Activated CD4-positive, alpha-beta T cell treated with anti-CD3 and anti-CD28 coated beads for 1 hour (primary cell): ENCODE measurements at places on chromosomes 7 and 10.

GRCh38 chr10:89226891-89227290, 19.8 kb upstream of the CH25H start:
- no peak for DNase-seq

GRCh38 chr10:23433701-23434100, 5.2 kb upstream of the OTUD1 start:
- DNase-seq = no peak

- no peak for DNase-seq
Observed at GRCh38 chr10:74293686-74294371, 142.8 kb downstream of the ADK start.

DNA sequence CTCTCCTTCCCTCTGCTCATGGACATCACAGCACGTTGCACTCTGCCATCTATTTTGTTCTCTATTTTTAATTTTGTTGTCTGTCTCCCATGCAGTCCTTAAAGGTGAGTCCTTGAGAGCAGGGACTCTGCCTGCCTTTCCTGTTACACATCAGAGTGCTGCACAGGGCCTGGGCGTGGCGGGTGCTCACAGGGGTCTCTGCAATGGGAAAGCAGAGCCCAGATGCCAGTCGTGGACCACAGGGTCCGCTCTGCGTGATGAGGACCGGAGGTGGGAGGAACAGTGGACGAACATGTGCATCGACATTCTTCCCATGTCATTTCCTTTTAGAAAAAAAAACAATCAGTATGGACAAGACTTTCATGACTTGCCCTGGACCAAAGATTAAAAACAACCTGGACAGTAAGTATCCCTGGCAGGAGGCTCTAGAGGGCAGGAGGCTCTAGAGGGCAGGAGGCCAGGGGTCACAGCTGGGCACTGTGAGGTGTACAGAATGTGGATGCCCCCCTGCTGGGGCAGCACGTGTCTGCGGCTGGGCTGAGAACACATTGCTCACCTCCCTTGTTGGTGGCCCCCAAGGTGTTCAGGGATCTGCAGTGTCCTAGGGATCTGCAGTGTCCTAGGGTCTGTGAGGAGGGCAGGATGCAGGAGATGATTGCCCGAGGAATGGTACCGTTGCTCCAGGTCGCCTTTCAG, 29.6 kb upstream of the ZNF488 start:
- DNase-seq = no peak

GRCh38 chr10:13827076-13827797, 240.5 kb downstream of the PRPF18 start:
- no peak for DNase-seq

- no peak for DNase-seq
Observed at GRCh38 chr7:34392972-34393371, 265.0 kb upstream of the NPSR1 start.

GRCh38 chr7:141276031-141276430, 202.2 kb downstream of the TMEM178B start:
- no peak for DNase-seq

DNA sequence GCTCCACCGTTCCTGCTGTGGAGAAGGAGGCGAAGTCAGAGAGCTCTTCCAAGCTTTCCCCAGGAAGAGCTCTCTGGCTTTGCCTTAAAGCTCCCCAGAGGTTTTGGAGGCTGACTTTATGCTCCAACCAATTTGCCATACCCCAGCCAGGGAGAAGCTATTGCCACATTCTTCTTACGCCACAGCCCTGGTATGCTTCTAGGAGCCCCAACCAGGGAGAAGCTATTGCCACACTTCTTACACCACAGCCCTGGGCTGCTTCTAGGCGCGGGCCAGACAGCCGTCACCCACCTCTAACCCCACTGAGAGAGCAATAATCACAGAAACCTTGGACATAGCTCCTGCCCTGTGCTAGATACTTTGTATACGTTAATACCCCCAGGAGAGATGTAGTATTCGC, 951 bp downstream of the ELOVL3 start:
- DNase-seq = no peak

DNA sequence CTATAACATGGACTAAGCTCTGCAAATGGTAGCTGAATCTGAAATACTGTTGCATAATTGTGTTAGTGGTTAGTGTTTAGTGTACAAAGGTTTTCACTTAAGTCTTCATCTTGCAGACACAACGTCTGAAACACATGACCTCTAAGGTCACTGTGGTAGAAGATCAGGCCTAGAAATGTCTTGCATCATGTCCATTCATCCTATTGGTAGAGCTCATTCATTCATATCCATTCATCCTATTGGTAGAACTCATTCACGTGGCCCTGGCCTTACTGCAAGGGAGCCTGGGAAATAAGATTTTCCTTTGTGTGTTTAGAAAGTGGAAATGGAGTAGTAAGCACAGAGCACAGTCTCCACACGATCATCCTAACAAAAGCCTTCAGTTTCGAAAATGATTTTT, 485.8 kb downstream of the PLXNA4 start:
- no peak for DNase-seq

DNA sequence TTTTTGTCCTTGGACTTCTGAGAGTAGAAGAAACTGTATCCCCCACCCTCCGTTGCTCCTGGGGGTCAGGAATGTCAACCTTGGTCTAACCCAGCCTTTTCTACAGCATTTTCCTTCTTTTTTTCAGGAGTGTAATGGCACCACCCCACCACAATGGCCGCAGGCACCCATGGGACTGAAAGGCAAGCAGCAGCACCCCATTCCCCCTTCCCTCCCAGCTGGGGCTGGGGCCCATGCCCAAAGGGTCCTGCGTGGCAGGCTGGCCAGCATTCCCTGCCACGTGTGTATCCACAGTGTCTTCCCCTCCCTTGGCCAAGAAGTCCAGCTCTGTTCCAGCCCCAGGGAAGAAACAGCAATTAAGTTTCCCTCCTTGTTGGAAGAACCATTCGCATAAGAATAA, 106.9 kb downstream of the ZPBP start:
- no peak for DNase-seq

GRCh38 chr10:126058104-126058503, 161.7 kb downstream of the FANK1 start:
- no peak for DNase-seq

DNA sequence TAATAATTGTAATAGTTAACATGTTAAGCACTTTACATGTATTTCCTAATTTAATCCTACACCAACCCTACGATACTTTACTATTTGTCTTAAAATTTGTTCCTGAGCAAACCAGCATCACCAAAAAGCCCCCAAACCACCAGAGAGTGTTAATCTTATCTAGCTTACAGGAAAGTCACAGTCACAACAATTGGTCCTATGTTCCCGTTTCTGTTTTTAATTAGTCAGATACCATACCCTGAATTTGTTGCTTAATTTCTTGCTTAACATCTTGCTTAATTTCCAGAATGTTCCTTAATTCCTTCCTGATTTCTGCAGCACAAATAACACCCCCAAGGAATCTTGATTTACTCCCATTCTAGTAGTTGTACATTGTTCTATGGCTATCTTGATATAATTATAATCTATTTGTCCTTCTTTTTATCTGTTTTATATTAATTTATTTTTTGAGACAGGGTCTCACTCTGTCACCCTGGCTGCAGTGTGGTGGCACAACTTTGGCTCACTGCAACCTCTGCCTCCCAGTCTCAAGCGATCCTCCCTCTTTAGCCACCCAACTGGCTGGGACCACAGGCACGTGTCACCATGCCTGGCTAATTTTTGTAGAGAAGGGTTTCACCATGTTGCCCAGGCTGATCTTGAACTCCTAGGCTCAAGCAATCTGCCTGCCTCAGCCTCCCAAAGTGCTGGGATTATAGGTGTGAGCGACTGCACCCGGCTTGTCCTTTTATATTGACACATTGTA, 6.6 kb upstream of the PDSS1 start:
- no peak for DNase-seq

GRCh38 chr7:122692769-122693309, 6.1 kb downstream of the RNF133 start:
- no peak for DNase-seq

- DNase-seq = no peak
Observed at GRCh38 chr7:158492367-158492764, 95.3 kb downstream of the PTPRN2 start.

GRCh38 chr7:69696054-69696591, 97.8 kb downstream of the AUTS2 start:
- DNase-seq = no peak

DNA sequence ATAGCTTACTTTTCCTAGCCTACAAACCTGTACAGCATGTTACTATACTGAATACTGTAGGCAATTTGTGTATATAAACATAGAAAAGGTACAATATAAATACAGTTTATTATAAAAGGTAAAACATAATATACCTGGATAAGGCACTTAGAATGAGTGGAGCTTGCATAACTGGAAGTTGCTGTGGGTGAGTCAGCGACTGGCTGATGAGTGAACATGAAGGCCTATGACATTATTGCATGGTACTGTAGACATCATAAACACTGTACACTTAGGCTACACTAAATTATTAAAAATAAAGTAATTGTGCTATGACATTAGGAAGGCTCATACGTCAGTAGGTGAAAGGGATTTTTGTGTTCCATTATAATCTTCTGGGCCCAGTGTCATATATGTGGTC, 228.8 kb downstream of the HDAC9 start:
- DNase-seq = no peak

DNA sequence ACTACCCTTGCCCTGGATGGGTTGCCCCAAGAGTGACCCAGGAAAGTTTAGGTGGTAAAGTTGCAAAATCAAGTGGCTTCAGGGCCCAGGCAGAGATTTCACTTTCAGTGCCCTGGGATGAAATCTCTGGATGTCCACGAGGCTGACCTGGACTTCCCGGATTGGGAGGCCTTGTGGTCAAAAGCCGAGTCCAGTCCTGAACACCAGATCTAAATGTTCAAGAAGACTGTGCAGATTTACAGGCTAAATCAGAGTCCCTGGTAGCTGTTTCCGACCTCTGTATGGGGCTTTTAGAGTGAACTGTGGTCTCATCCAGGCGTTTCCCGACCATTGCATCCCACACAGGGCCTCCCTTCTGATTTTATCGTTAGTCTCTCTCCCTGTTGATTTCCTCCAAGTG, 95.3 kb downstream of the WDR11 start:
- no peak for DNase-seq

GRCh38 chr10:109504401-109504800, 418.9 kb downstream of the XPNPEP1 start:
- DNase-seq = no peak

DNA sequence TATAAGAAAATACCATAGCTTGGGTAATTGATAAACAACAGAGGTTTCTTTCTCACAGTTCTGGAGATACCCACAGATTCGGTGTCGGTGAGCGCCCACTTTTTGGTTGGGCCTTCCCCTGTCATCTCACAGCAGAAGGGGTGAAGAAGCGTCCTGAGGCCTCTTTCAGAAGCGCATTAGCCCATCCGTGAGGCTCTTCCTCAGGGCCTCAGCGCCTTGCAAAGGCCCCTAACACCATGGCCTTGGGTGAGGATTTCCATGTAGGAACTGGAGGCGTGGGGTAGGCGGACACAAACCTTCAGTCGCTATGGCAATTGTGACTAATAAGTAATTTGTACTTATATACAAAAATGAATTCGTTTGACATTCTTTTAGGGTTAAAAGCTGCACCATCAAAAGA, 316.0 kb downstream of the PTPRN2 start:
- no peak for DNase-seq

- no peak for DNase-seq
Observed at GRCh38 chr7:50591480-50592438, 26.6 kb upstream of the DDC start.

DNA sequence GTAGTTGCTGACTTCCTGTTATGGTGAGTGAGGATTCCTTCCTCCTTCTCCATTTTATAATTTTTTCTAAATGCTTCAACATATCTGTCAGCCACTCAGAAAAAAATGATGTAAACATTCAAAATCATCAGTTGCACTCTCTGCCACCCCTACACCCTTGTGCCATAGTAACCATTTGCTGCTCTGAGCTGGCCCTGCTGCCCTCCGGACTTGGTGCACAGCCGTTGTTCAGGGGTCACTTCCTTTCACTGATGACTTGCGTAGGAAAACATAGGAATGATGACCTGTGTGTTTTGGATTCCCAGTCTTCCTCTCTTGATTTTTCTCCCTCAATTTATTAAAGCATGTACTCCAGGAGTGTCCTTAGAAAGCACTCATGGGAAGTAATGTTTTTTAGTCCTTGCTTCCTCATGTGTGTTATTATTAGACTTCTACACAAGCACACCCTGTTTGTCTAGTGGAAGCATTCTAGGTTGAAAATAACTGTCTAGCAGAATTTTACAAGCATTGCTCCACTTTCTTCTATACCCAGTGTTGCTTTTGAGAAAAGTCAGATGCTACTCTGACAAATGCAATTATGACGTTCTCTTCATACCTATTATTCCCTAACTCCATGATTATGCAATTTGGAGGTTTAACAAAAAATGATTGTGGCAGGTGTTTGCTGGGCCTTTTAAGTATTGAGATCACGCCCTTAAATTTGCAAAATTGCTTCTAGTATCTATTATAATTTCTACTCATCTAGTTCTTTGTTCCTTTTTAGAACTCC, 62.6 kb upstream of the MTPN start:
- no peak for DNase-seq

GRCh38 chr10:55747244-55747643, 613.8 kb downstream of the ZWINT start:
- DNase-seq = no peak

GRCh38 chr7:73633844-73634243, 9.5 kb upstream of the MLXIPL start:
- DNase-seq = no peak

DNA sequence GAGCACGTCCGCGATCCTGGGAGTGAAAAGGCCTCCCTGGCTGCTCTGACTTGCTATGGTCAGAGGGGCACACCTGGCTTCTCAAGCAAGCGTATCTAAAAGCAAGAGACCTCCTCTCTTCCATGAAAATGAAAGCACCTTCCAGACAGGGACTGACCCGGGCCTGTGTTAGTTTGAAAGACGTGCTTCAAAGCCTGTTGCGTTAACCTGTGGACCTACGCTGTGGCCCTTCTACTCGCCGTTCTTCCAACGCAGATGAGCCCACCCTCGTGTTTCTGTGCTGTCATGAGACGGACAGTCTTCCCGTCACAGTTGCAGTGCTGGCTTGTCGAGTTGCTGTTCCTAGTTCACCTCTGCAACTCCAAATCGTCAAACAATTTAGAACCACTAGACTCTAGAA, 15.5 kb upstream of the GDI2 start:
- DNase-seq = no peak

- no peak for DNase-seq
Observed at GRCh38 chr10:34207343-34207742, 607.8 kb downstream of the PARD3 start.

DNA sequence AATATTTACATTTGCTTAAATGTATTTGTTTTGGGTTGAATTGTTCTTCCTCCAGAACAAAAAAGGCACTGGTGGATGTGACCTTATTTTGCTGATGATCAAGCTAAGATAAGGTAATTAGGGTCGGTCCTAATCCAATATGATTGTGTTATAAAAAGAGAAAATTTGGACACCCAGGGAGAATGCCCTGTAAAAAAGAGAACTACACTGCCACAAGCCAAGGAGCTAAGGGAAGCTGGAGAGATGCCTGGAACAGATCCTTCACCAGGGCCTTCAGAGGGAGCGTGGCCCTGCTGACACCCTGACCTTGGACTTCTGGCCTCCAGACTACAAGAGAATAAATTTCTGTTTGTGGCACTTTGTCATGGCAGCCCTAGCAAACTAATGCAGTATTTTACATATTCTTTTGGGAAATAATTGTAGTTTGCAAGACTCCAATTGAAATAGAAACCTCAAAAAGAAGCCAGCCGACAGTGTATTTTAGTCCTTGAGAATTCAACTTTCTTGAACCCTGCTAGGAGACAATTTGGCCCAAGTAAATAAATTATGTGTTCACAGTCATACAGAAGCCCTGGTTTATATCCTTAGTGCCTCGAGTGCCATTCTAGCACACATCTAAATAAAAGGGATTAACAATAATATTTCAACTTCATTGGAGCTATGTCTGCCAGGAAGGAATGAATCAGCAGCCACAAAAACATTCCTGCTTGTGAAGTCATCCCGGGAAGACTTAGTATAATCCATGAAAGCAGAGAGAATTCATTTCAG, 164.6 kb downstream of the PKD1L1 start:
- DNase-seq = no peak
